PC-9 (cell line): ENCODE measurements at places on chromosomes 12 and 14.

DNA sequence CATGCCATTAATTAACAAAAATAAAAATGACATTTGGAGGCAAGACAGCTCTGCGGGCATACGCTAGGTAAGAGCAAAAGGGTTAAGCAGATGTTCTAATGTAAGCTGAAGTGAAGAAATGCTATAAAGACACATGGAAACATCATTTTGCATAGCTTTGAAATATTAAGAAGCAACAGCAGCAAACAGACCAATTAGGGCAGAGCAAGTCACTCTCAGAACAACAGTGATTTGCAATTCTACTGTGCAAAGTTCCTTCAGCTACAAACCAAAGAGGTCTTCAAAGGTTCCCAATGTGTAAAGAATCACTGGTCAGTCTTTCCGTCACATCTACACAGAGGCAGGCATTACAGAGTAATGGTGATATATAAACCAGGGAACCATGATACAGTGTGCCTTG, 68.2 kb downstream of the PAPLN start:
- DNase-seq: no peak

- no peak for DNase-seq
Observed at GRCh38 chr12:114783089-114783618, 99.2 kb upstream of the TBX3 start.

GRCh38 chr12:124543052-124543589, 24.3 kb downstream of the NCOR2 start:
- DNase-seq: peak; percentile 57

GRCh38 chr14:89617481-89618329, 200.7 kb upstream of the FOXN3 start:
- DNase-seq: no peak

GRCh38 chr14:89221109-89221810, 195.8 kb downstream of the FOXN3 start:
- DNase-seq: no peak

- no peak for DNase-seq
Observed at GRCh38 chr14:69427596-69427995, 29.1 kb downstream of the SLC39A9 start.

DNA sequence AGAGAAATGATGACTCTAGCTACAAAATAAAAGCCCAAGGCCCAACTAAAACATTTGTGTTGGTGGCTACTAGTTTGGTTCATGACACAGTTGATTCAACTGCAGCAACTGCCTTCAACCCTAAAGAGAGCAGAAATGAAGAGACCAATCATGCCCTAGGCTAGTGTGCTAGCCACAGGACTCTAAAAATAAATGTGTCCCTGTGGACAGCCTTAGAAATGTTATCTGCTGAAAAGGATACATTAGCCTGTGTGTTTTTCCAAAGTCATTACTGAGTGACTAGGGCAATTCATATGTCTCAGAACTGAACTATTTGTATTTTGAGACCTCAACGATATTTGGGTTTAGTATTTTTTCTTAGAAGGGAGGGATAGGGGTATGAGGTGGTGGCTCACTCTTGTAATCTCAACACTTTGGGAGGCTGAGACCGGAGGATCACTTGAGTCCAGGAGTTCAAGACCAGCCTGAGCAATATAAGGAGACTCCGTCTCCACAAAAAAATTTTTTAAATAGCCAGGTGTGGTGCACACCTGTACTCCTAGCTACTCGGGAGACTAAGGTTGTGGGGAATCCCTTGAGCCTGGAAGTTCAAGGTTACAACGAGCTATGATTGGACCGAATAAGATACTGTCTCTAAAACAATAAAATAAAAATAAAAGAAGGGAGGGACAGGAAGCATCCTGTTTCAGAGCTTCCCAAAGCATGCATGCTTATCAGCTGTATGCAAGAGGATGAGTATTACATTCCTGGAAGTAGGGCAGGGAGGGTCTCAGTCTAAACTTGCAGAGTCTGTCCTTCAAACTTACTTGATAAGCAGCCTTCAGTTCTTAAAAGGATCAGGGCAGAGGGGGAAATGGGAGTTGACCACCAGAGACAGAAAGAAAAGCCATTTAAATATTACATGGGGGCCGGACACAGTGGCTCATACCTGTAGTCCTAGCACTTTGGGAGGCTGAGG, 29.6 kb upstream of the NAP1L1 start:
- no peak for DNase-seq

DNA sequence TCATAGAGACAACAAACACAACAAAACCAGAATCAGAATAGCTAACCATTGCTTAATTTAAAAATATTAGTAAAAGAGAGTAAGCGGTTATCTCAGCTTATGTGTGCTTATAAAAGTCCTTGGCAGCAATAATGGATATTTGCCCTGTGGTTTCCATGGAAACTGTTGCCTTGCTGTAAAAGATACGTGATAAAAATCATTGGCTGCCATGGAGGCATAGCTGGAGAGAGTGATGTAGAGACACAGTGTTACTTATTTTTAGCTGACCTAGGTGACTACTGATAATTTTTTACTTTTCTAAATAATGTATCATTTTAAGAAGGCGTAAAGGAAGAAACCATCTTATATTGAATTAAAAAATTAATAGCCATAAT, 92.9 kb downstream of the ERC1 start:
- DNase-seq: peak; percentile 55

GRCh38 chr12:69136931-69137613, 102.3 kb upstream of the CPSF6 start:
- DNase-seq: no peak

DNA sequence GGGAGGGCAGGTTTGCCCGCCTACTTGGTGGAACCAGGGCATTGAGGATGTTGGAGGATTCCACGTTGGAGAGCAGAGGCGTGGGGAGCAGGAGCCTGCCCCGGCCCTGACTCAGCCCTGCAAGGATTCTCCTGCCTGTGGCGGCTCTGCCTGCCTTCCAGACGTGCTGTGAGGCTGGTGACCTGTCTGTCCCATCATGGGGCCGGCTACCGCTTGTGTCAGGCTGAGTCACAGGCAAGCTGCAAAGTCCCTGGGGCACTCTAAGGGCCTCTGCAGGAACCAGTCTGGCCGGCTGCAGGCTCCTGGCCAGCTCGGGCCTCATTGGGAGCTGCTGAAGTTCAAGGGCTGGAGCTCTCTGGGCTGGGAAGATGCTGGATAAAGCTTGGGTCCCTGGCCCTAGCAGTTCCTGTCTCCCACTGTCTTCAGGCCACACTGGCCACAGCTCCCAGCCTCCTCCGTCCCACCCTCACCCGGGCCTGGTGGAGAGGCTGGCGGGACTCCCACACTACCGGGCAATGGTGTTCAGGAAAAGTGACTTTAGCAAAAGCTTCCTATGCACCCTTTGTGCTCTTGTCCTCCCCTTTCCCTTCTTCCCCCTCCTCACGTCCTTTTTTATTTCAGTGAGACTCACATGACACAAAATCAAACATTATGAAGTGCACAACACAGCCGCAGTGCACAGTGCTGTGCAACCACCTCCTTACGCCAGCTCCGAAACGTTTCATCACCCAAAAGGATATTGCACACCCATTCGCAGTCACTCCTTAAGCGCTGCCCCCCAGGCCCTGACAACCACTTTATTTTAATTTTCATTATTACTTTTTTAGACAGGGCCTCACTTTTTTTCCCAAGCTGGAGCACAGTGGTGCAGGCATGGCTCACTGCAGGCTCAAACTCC, 22.0 kb upstream of the ULK1 start:
- peak; percentile 93 for DNase-seq

DNA sequence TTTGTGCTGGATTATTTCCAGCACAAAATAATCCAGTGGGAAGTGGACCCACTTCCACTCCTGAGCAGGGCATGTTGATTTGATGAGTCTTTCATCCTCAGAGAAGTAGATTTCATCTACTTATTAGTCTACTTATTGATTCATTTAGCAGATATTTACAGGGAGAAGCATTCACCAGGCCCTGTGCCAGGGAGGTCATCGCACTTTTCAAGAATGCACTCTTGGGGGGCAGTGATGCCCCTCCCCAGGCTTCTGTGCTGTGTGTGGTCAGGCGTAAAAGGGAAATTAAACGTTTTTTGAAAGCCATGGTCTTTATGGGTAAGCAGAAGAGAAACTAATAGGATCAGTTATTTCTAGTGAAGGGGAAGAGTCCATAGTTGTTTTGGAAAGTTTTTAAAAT, 610.7 kb upstream of the TMEM132C start:
- no peak for DNase-seq

GRCh38 chr12:121793440-121793837, at the start of gene RHOF:
Gene RHOF, minus strand, starts transcription at chr12:121793688. Its CDS starts 55 bp downstream, at chr12:121793633.
- no peak for DNase-seq
